OCI-LY7 (cell line): ENCODE measurements at places on chromosomes 4 and X. TPM values are rescaled to one million over a fixed set of nuclear protein-coding genes. Genes with fewer than 3 reads are reported as not detected.

DRP2 gene
- 0.93 and 0.96 TPM in 2 replicates for total RNA-seq

DNA sequence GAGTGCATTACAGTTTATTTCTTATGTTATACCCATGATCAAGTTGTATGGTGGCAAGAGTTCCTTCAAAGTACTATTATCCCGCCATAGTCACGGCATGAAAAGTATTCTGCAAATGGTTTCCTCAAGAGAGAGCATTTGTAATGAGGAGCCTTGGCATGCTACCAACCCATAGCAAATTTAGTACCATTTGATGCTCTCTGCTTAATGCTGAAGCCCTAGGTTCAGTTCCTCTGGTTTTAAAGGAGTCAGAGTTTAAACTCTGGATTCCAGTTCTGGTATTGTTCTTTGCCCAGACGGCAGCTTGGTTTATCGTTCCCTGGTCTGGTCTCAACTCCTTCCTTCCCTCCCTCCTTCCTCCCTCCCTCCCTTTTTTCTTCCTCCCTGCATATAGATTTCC lies 371.3 kb downstream of the BMPR1B start:
- DNase-seq = no peak

DNA sequence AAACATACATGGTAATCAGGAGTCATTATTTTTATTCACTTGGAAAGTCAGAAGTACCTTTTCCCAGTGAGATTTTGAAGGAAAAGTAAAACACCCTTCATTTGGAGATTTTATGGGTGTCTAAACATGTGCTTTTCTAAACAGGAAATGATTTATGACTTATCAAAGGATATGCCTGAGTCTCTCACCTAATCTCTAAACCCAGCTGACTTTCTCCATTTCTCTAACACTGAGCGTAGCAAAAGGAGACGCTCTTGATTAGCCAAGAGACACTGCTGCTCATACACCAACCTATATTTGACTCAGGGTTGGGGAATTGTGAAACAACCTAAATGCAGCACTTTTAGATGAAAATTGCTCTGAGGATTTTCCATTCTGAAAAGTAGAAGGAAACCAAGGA lies 468.5 kb upstream of the FTHL17 start:
- peak; percentile 0 for DNase-seq

DNA sequence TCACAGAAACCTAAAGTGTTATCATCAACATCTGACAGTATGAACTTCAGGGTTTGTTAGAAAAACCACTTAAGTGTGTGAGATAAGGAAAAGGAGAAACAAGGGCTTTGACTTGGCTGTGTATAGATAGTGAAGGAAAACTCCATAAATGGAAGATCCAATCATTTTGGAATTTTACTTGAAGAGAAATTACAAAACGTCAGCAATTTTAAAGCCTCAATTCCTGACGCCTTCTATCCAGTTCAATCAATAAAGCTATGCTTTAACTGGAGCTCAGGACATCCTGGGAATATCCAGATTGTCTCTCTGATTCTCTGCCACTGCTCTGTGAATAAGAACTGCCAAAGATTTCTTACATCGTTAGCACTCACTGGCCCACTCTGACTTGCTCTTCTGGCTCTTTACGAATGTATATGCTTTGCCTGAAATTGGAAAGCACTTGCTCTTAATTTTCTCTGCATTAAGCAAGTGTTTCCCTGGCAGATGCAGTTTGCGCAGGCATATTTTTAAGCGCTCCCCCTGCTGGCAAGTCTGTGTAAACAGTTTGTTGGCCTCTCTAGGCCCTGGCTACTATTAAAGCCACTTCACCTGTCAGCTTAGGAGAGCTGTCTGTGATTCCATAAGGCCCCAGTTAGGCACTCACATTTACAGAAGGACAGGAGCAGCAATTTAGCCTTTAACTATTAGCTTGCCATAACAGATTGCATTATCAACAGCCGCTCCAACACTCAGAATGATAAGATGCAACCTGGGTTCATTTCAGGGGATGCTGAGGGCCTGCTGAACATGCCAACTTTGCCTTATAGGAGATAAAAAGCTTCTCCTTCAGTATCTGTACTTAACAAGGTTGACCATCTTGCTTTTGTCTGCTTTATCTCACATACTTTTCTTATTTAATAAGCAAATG lies 251.4 kb upstream of the DDX53 start:
- DNase-seq = peak; percentile 39

DNA sequence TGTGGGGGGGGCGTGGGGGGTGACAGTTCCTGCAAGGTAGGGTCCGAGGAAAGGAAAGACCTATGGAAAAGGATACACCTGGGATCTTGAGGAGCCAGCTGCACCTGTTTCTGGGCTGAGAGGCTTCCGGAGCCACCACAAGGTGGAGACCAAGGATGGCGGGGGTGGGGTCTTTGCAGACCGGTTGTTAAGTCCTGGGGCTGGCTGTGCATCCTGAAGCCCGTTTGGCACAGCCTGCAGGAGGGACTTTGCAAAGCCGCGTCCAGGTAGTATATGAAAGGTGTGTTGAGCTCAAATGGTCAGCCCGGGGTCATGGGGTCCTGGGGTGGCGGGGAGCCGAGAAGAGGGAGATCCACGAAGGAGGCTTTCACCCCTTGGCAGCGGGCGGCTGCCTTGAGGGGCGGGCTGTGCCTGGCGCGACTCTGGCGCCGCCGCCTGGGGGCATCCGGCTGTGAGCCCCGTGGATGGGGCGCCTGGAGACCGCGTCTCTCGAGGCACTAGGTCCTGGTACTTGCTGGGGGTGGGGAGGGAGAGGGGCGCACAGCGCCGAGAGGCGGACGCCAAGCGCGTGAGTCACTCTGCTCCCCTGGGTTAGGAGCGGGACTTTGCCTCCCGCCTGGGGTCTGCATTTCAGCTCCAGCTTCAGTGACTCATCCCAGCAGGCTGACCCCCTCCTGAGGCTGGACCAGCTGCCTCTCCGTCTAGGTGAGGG lies 58.2 kb upstream of the DYNLT3 start:
- no peak for DNase-seq

DNA sequence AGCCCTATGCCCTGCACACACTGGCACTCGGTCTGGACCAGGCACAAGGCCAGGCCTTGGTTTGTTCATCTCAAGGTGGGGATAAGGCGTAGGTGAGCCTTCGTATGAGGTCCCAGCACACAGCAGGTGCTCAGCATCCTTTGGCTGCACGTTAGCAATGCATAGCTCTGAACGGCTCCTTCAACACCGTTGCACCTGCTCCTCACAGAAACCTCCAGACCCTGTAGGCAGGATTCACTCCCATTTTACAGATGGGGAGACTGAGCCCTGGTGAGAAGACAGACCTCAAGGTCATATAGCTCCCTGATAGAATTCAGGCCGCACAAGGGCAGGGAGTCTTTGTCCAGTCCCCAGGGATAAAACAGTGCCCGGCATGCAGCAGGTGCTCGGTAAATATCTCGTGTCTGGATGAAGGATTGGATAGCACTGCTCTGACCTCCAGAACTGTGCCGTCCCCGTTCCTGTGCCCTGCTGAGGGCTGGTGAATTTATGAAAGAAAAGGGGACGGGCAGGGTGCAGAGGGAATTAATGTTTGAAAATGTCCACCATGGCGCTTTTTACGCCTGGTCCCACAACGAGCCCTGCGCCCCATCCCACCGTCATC lies 2.4 kb downstream of the PPP2R2C start:
- no peak for DNase-seq

CXCL6 gene
- total RNA-seq = not detected in 2 replicates

GRCh38 chr4:56410247-56411062 lies 23.2 kb upstream of the AASDH start:
- no peak for DNase-seq

GRCh38 chrX:132491191-132491590 lies 2.4 kb upstream of the MBNL3 start:
- DNase-seq = peak; percentile 73

PDZD4 gene
- total RNA-seq = not detected in 2 replicates

- DNase-seq = peak; percentile 31
Observed at GRCh38 chr4:113756005-113756410, 5.5 kb downstream of the CAMK2D start.

ATP5ME gene
- 276 and 359 TPM in 2 replicates for total RNA-seq

GRCh38 chr4:165381821-165382373 lies 3.1 kb downstream of the CPE start:
- no peak for DNase-seq

DNA sequence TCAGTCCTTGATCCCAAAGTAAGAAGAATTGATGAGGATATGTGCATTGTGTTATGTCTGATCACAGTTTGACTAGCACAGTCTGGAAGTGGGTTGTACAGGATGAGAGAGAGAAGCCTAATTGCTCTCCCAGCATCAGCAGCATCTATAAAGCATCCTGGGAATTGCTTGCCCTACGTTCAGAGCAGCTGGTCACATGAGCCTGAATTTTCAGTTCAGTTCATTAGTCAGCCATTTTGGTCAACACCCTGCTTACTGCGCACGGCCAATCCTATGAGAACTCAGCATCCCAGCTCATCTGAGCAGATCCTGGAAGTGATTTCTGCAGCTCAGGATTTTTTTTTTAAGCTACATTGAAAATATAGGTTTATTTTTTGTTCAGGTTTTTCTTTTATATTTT lies at the start of gene RUFY3:
TSS of gene RUFY3 (plus strand) at position 218 of the 400 bp plus-strand sequence. CDS start 610 bp downstream, outside the sequence.
- DNase-seq = no peak

RBM46 gene
- not detected in 2 replicates for total RNA-seq

- no peak for DNase-seq
Observed at GRCh38 chr4:163087805-163088204, 78.9 kb downstream of the NAF1 start.

DNA sequence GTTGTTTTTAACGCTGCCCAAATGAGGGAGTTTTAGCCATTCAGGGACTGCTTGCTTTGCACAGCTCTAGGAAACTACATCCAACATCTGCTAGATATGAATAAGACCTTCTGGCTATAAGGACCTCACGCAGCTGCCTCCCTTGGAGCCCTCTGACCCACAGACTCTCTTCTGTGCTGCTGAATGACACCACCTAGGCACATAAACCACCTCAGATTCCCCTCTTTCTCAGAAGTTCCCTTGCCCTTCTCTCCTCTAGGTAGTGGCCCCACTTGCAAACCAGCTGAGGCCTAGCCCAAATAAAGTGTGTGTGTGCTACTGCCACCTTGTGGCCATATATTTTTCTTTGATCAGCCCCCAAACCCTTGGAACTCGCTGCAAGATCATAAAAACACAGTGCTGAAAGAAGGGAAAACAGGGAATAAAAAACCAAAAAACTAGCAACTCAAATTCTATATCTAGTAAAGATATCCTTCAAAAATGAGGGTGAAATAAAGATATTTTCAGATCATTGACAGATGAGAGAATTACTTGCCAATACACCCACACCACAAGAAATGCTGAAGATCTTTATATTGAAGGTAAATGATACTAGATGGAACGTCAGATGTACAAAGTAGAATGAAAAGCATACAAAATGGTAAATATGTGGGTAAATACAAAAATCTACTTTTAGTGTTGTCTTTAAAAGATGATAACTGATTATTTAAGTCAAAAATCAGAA lies 265.9 kb downstream of the ADAMTS3 start:
- DNase-seq = peak; percentile 52

DNA sequence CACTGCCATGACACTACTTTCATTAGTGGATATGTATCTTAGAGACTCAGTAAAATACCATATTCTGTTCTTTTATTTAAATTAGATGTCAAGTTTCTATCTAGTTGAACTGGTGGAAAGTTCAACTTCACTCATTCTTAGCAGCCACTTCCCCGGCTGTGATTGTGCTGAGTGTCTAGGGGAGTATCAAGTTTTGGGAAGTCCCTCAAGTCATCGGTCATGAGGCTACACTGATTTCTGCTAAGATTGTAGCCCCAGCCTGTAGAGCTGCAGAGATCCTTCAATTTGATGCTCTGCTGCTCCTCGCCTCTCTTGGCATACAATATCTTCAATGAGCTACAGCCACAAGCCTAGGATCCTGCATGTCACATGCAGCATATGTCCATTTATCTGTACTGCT lies 53.9 kb downstream of the DMP1 start:
- DNase-seq = no peak

LEF1 gene
- total RNA-seq = 223 and 306 TPM in 2 replicates

GLOD5 gene
- total RNA-seq = not detected in 2 replicates

ADRA2C gene
- total RNA-seq = 0.21 TPM in 1 of 2 replicates, not detected in the other

- peak; percentile 79 for DNase-seq
Observed at GRCh38 chr4:174764105-174764729, 64.8 kb downstream of the GLRA3 start.

DNA sequence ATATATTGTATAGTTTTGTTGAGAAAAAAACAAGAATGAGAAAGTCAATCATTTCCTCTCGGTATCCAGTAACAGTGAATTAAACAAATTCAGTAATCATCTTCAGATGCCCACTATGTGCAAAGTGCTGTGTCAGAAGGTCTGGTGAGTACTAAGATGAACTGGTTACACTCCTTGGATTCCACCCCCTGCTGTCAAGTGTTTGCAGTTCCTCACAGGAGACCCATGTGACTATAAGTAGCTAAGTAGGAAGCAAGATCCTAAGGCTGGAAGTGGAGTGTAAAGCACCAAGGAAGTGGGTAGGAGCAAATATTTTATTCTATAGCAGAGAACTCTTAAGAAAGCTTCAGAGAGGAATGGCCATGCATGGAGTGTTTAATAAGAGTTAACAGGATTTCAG lies 73.6 kb downstream of the SNX25 start:
- no peak for DNase-seq

GRCh38 chrX:12405306-12405705 lies 267.0 kb downstream of the FRMPD4 start:
- no peak for DNase-seq

GRCh38 chr4:83947830-83948193 lies 411.9 kb downstream of the GPAT3 start:
- DNase-seq = no peak

DNA sequence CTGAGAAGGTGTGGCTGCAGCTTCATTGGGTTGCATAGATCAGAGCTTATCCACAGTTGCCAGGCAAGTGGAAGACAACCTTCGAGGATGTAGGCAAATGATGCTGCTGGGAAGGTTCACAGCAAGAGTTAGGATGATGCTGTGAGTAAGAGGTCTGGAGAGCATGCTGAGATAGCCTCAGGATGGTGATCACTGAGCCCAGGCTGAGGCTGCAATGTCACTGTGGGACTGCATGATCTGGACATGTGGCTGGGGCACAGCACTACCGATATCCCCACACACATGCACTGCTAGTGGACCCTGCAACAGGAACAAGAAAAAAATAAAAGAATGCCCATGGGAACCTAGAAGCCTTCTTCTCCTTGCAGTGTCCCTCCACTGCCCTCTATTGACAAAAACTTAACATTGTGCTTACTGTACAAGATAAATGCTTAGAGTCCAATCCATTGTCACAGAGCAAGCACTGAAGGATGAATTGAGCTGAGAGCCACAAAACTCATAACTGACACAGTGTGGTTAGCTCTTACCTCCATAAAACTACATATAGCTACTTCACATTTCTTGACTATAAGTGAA lies 105.6 kb downstream of the CNKSR2 start:
- peak; percentile 47 for DNase-seq

DNA sequence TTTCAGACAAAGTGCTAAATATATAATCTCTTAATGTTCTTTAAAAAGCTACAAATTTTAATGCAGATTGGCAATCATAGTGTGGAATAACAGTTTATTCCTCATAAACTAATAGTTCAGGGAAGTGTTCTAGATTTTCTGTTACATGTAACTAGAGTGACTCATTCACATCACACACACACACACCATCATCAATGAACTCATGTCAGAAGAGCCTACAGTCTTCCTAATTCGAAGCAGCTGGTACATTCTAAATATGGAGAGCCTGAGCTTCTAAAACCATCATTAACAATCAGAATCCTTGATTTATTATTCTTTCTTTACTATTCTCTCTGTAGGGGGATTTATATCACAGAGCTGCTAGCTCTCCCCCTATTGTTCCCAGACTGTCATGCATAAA lies 49.6 kb downstream of the DKK2 start:
- no peak for DNase-seq

MAGED4B gene
- total RNA-seq = 7.4 and 10.5 TPM in 2 replicates

DUSP21 gene
- total RNA-seq = not detected in 2 replicates

BEX5 gene
- total RNA-seq = not detected in 2 replicates

SOX3 gene
- not detected in 2 replicates for total RNA-seq

GRCh38 chrX:28189011-28189410 lies 207.8 kb upstream of the DCAF8L1 start:
- no peak for DNase-seq
